ENCODE measurements at places on chromosomes 5 and 9.

DNA sequence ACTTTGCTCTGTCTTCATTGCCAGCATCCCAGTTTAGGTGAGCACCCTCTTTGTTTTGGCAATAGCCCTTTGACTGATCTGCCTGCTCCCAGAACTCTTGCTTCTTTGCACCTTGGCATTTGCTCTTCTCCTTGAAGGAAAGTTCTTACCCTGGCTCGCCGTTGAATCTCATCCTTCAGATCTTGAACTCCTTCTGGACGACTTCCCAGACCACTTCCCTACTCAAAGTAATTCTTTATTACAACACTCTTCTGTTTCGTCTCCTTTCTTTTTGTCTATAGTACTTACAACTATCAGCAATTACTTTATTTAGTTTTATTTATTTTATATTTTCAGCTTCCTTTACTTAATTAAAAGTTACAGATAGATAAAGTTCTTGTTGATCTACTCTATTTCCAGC is 1510.1 kb downstream of the MAT2B start:
- no peak for DNase-seq

- DNase-seq, result no peak
These were observed 216.9 kb downstream of the GLIS3 start for GRCh38 chr9:4082948-4083347.

DNA sequence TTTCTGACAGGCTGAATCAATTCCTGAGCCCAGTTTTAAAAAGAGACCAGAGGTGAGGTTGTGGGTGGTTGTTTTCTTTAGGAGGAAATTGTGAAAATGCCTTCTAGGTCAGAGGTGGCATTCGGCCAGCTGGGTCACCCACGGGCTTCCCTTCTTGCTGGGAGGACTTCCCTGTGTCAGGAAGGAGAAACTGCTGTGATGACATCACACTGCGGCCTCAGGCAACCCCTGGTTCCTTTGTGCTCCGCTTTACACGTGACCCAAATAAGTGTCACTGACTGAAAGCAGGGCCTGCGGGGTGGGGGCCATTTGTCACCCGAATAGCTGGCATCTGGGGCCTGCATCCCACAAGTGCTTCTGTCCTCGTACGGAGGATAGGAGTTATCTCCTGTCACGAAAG is 39.7 kb downstream of the FABP6 start:
- no peak for DNase-seq

DNA sequence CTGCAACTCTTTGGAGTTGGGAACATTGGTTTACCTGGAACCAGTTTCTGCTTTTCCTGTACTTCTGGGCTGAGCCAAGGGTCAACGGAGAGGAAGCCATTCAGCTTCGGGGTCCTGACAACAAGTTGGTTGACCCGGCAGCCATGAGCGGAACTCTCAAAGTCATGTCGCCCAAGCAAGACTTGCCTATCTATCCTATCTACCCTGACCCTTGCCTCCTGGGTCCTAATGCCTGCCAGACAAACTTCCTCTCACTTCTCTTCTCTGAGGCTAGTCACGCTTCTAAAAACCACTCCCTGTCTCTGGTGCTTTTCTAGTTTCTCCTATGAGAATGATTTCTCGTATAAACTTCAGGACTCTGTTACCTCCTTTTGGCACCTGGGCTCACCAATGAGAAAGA is 44.7 kb upstream of the CRHBP start:
- DNase-seq, result no peak

DNA sequence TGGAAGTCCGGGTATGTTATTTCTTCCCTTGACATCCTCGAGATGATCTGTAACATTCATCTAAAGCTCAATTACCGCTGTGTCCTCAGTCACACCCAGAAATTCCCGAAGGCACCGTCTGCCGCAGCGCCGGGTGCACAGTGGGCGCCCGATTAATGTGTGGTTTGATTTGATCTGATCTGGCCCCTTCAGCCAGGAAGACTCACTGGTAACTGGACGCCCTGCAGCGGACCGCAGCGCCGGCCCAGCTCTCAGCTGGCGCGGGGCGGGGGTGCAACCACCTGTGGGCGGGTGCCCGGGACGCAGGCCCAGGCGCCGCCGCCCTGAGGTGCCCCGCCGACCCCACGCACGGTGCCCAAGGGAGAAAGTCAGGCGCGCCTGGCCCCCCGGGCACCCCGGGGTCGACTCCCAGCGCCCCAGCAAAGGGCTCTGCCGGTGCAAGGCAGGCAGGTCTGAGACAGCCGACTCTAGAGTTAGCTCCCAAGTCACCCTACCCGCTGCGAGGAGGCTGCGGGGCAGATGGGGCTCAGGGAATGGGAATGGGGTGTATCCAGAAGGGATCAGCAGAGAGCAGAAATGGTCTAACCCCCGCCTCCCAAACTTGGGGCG is 1.7 kb downstream of the EPB41L4B start:
- no peak for DNase-seq

DNA sequence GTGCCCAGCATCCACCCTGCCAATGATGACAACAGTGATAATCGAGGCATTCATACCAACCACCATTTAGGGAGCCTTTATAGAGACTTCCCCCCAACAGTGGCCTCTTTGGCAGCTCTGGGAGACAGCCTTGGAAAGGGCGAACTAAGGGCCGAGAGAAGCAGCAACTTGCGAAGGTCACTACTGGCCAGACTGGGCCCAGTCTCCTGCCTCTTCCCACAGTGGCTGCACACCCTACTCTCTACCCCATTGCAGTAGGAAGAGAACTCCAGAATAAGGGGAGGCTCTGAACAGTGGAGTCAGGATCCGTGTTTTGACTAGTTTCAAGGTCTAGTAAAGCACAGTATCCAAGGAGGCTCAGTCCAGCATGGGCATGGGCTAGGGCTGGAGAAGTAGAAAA is 5.3 kb downstream of the LHX6 start:
- no peak for DNase-seq

- DNase-seq, result no peak
These were observed 29.9 kb downstream of the RUSC2 start for GRCh38 chr9:35519692-35520363.

DNA sequence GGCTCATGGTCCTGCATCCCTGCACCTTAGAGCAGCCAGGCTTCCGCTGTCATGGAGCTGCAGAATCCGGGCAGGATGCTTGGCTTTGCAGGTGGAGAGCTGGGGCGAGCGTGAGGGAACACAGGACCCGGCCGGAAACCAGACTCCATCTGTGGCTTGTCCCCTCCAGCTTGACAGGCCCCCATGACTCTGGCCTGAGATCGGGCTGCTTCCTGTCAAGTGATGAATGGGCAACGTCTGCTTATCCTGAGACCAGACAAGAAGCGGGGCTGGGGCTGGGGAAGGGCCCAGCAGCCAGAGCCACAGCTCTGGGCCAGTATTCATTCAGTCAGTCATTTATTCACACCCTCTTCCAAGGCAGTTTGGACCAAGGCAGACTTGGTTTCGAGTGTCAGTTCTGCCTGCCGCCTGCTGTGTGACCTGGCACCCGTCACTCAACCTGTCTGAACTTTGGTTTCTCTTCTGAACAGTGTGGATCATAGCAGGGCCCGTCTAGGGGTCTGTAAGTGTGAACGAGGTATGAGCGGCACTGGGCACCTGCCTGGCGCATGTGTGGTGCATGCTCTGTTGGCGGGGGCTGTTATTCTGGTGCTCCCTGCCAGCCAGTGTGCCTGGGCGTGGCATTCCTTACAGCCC is 37.5 kb downstream of the NEK6 start:
- DNase-seq, result no peak

GRCh38 chr9:83639266-83639665 is 16.3 kb downstream of the IDNK start:
- no peak for DNase-seq

DNA sequence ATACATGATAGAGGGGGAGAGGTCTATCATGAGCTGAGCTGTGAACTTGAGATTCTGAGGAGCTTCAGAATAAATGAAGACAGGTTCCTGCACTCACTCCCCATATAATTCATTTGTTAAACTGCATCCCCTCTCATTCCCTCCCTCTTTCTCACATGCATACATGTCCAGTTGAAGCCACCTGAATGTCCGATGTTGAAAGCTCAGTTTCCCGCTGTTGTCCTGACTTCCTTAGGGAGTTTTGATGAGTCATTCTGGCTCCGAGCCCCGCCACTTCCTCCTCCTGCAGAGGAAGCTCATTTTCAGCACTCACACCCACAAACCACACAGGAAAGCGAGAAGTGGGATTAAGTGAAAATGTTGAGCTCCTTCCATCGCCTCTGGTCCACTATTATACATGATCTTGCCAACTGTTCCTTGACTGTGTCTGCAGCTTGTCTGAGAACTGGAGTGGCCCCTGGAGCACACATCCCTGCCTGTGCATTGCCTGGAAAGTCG is 121.2 kb downstream of the CEMIP2 start:
- DNase-seq, result no peak

GRCh38 chr5:149604321-149604720 is 23.0 kb downstream of the ARHGEF37 start:
- DNase-seq, result no peak

- DNase-seq, result no peak
These were observed 36.7 kb upstream of the FUBP3 start for GRCh38 chr9:130542457-130543228.

GRCh38 chr9:33354651-33355211 is 47.6 kb downstream of the AQP7 start:
- DNase-seq, result no peak

DNA sequence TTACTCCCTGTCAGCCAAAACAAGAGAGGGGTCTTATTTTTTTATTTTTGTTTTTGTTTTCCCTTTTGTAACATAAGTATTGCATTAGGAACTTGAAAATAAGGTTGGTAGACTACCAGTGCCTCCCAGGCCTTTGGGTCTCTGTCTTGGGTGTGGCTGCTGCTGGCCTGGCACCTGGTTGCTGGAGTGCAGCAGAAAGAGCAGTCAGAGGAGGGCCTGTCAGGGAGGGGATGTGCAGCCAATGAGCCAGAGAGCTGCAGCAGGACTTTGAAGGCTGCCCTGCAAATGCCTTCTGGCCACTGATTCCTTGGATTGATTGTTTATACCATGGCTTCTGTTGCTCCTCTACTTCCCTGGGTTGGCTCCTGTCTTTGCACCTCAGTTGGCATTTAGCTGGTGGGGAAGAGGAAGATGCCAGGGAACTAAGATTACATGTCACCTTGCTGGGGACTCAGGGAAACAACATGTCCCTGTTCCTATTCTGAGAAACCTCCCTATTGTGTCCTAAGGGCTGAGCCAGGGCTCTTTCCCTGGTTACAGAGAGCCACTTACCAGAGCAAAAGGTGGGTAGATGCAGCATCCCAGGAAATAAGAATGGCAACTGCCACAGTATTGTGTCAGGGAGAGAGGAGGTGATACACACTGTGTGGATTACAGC is 66.6 kb downstream of the ANGPTL2 start:
- DNase-seq, result no peak

GRCh38 chr9:138111607-138112006 is 234.0 kb downstream of the CACNA1B start:
- DNase-seq, result no peak

DNA sequence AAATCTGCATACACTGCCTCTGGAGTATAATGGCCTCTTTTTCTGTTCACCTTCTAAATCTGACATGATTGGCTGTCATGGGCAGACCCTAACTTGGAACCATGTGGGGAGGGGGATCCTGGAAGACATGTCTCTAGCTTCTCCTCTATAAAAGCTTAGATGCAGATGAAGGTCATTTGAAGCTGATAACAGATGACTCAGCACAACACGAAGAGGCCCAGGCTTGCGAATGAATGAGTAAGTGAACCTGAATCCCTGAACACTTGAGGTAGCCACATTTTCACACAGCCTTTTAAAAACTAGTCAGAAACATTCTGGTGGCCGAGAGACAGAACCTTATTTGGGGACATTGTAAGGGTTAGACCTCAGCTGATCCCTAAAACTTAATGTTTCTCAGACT is 282.6 kb downstream of the ELAVL2 start:
- no peak for DNase-seq

- no peak for DNase-seq
These were observed 19.3 kb upstream of the CAMSAP1 start for GRCh38 chr9:135926402-135927194.

DNA sequence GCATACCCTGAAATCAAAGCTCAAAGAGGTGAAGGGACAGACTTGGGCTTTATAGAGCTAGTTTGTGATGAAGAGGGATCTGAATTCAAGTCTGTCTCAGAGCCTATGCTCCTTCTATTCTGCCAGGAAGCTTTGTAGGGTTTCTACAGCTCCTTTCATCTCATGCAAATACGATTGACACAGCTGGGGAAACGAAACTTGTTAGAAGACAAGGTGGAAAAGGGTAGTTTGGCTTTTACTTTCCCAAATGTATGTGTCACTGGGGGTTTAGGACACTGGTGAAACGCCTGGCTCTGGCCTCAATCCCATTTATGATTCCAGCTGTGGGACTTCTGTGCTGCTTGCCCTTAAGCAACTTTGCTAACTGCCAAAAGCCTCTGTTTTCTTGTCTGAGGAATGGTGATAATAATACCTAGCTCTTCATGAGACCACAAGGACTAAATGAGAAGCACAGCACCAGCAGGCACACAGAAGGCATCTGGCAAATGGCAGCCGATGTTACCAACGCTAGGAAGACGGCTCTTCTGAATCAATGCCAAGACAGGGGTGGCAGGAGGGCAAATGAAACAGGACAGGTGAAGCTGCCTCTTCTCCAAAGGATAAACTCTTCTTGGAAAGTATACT is 70.3 kb upstream of the EQTN start:
- DNase-seq, result no peak

- no peak for DNase-seq
These were observed 461.8 kb downstream of the TMEM232 start for GRCh38 chr5:110264661-110265060.

DNA sequence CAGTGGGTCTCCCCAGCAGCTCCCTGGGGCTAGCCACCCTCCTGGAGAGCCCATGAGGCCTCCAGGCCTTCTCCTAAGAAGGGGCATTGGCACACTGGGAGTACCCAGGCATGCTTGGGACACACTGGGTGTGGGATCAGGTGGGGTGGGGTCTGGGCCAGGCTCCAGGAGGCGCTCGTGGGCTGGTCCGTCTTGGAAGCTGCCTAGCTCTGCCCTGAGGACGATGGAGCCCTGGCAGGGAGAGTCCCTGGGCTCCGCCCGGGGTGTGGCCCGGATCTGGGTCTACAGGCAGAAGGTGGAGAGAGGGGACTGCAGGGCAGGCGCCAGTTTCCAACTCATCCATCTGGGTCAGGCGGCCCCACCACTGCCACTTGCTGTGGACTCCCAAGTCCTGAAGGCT is 2.4 kb downstream of the PRRX2 start:
- DNase-seq, result no peak

- DNase-seq, result no peak
These were observed 277 bp downstream of the EIF4E1B start for GRCh38 chr5:176630681-176631222.

DNA sequence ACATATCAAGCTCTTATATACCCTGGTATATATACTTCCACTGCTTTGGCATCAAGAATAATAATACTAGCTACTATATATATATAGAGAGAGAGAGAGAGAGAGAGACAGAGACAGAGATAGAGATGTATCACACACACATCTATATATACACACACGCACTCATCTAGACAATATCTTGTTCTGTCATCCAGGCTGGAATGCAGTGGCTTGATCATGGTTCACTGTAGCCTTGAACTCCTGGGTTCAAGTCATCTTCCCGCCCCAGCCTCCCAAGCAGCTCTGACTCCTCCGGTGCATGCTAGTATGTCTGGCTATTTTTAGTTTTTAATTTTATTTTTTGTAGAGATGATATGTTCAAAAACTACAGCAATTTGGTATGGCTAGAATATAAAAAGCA is 22.5 kb downstream of the ANKHD1 start:
- DNase-seq, result no peak

- DNase-seq, result no peak
These were observed 13.4 kb downstream of the HSPA5 start for GRCh38 chr9:125227761-125228160.
